PC-3 (cell line): ENCODE measurements at places on chromosomes 16 and 17. TPM values are rescaled to one million over a fixed set of nuclear protein-coding genes. Genes with fewer than 3 reads are reported as not detected.
A peak's percentile ranks its signal among the peaks of the same experiment; 100 is the strongest.

The ARHGAP44 gene
- 0.40 and 1.1 TPM in 2 replicates for total RNA-seq

GRCh38 chr16:17291289-17291688 is 179.5 kb downstream of the XYLT1 start:
- DNase-seq = no peak

GRCh38 chr16:12584488-12585233 is 219.0 kb downstream of the CPPED1 start:
- DNase-seq = no peak

- DNase-seq = no peak
Observed at GRCh38 chr16:143456-143855, 5.0 kb upstream of the NPRL3 start.

GRCh38 chr16:31409433-31409832 is 16.3 kb downstream of the ITGAD start:
- DNase-seq = peak; percentile 37

- DNase-seq = no peak
Observed at GRCh38 chr16:71492786-71493185, 3.7 kb upstream of the ZNF19 start.

DNA sequence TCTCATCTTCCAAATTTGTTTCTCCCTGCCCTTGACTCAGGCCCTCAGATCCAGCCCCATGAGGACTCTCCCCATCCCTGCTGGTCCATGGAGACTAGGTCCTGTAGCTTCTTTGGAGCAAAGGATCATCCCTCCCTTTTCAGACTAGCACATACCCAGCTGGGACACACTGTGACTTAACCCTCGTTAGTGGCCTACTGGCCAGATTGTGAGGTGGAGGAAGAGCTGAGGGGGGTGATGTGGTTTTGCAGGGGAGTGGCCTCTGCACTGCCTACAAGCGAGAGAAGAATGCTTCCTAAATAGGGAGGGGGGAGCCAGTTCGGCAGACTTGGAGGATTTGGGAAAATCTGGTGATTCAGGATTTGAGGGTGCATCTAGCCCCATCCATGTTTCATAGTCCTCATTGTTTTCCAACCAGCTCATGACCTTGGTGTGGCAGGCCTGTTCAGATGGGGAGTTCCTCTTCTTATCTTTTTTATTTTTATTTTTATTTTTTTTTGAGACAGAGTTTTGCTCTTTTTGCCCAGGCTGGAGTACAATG is 47.8 kb upstream of the SLC47A1 start:
- DNase-seq = no peak

- no peak for DNase-seq
Observed at GRCh38 chr16:21302454-21302853, 24.4 kb upstream of the CRYM start.

DNA sequence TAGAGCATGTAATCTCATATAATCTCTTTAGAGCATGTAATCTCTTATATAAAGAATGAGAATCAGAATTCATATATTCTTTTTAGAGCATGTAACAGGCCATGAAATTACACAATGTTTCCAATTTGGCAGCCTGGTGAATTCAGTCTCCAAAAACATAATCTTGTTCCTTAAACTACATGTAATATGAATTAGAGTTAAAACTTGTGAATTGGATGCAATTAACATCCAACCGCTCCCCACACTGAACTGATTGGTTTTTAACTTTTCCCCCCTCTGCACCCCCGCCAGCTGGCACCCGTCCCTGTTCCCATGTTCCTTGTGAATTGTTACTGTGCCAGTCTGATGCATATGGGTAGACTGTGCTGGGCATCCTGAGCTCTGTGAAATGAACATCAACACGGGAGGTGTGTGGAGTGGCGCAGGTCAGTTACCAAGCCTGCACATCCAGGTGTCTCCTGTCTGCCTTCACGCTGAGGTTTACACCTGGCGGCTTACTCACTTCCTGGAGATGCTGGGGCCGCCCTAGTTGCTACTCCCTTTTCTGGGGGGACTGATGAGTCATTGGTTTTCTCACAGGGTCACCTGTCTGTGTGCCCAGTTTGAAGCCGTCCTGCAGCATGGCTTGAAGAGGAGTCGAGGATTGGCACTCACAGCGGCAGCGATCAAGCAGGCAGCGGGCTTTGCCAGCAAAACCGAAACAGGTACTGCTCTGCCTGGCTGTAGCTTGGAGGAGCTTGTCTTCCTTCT is 50.4 kb downstream of the SNX29 start:
- DNase-seq = peak; percentile 81
